Activated naive CD4-positive, alpha-beta T cell (primary cell): ENCODE measurements at places on chromosomes 1 and 21.

GRCh38 chr1:169150641-169151337 lies 44.3 kb downstream of the ATP1B1 start:
- DNase-seq, result no peak

DNA sequence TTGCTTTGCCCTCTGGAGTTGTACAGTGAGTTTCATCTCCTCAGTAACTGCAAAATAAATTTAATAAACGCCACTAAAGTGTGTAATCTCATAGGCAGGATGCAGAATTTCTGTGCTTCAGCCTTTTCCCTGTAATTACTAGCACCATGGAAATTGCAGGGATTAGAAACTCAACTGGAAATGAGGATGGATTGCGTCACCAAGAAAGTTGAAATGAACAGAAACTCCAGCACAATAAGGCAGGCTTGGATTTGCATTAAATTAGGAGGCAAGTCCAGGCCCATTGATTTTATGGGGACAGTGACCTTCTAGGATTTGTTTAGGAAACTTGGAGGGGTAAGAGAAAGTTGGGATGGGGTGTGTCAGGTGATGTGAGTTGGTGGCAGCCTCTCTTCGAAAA lies 197.5 kb downstream of the PTPRU start:
- DNase-seq, result no peak

DNA sequence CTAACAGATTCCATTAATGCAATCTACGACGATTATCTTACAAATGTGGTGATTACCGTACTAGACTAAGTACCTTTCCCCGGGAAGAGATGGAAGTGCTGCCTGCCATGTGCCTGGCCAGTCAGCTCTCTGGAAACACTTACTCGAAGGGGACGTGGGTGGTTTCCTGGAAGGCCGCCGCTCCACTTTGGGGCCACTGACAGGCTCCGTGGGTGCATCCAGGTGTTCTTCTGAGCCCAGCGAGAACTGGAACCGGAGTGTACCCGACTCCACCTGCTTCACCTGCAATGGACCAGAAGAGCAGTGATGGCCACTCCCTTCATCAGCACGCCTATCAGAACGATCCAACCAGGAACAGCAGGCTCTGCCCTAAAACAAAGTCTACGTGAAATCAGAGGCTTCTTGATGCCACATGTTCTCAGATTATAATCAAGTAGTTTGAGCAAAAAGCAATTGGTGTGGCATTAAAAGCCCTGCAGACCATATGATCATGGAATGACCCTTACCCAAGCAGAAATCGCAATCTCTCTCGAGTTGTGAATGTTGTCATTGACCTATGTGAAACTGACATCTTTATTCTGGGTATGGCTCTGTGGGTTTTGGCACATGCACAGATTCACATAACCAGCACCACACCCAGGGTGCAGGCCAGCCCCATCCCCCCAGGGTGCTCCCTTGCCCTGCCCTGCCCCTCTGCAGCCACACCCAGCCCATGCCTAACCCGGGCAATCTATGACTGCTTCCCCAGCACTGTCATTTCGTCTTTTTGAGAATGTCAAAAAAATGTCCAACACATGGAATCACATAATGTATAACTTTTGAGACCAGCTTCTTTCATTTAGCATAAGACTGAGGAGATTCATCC lies 64.5 kb downstream of the NPHP4 start:
- no peak for DNase-seq

DNA sequence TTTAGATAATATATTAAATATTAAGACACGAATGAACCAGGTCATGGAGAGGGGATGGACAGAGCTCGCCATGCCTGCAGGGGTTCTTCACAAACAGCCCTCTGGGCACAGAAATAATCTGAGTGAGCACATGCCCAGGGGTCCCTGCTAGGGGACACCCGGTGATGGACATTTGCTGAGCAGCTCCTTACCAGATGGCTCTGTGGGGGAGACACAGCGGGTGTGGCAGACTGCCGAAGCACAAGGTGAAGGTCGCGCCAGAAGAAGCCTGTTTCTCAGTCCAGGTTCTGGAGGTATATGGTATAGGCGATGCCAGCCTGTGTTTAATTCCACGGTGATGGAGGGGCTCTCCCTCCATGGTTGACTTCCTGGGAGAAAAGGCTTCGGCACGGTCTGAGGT lies 9.6 kb downstream of the TRABD2B start:
- no peak for DNase-seq

GRCh38 chr1:61083013-61083806 lies 849 bp downstream of the NFIA start:
- DNase-seq, result no peak

GRCh38 chr1:3858231-3858981 lies 1.1 kb downstream of the DFFB start:
- no peak for DNase-seq

DNA sequence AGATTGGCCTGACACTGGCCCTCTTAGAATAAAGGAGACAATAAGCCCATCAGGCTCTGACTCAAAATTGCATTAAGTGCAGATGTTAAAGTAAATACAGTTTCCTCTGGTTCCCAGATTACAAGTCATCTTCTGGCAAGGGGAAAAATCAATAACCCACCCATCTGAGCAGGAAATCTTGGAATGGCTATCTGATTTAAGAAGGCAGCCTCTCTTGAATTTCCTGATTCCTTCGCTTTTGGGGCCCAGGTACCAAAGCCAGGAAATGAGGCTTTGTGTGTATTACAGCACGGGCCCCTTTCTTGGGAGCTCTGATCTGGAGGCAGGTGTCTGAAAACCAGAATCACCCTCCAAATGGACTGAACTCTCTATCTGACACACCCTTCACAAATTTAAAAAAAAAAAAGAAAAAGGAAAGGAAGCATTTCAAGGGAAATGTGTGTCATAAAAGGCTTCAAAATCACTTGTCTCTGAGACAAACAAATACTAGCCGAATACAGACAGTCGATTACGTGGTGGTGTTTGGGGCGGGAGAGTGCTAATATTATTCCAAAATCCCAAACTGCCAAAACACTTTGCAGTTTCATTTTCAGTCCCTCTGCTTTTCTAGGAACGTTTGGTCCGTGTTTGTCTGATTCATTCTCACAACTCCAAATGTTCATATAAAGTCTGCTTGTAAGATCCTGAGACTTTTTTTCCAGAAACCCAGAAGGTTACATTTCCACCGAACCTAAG lies 240.9 kb upstream of the CAMK1G start:
- DNase-seq, result no peak

- DNase-seq, result no peak
Observed at GRCh38 chr1:100445565-100445964, 92.4 kb upstream of the GPR88 start.

DNA sequence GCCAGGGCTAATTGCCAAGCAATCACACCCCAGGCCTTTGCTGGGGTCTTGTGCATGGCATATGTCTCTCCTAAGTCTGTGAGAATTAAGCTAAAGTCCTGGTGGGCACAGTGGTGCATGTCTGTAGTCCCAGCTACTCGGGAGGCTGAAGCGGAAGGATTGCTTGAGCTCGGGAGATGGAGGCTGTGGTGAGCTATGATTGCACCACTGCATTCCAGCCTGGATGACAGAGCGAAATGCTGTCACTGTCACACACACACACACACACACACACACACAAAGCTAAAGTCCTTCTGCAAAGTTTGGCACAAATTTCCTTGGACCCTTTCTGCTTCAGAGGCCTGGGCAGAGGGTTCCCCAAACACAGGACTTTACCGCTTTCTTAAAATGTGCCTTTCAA lies 31.3 kb upstream of the DNAJC11 start:
- DNase-seq, result no peak

GRCh38 chr1:95754412-95754811 lies 520.4 kb downstream of the RWDD3 start:
- no peak for DNase-seq

GRCh38 chr1:66527686-66528085 lies 6.3 kb upstream of the SGIP1 start:
- no peak for DNase-seq

DNA sequence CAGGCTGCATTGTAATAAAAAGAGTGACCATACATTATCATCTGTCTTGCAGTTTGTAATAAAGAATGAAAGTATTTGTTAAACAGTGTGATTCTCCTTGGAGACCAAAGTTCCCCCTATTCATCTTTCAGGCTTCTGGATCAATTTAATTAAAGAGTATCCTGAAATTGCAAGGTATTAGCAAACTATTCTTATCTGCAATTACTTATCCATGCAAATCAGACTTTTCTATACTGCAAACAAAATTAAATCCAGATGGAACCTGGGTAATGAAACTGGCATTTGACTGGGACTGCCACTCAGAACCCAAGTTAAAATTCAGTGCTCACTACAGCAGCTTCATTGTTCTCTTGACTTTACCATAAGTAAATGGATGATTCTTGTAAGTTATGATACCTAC lies 37.1 kb downstream of the JAK1 start:
- DNase-seq, result no peak

DNA sequence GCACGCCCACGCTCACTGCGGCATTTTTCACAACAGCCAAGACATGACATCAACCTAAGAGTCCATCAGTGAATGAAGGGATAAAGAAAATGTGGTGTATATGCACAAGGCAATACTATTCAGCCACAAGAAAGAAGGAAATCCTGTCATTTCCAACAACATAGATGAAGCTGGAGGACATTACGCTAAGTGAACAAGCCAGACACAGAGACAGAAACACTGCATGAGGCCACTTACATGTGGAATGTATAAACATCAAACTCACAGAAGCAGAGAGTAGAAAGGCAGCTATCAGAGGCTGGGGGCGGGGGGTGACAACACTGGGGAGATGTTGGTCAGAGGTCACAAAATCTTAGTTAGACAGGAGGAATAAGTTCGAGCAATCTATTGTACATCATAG lies 20.9 kb downstream of the TMPRSS2 start:
- no peak for DNase-seq

DNA sequence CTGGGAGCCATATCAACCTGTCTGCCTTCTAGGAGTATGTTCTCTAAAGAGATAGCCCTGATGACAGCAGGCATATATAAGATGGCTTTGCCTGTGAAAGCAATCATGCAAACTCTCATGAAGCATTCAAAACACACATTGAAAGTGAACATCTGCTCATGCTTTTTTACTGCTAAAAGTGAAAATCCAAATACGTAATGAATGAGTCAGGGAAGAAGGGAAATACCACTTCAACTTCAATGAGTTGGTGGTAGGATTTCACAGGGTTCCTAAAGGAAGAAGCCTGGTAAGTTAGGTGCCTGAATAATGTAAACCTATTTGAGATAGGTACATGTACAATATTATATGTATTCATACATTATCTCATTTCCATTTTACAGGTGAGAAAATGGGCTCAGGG lies 50.5 kb upstream of the SLFNL1 start:
- no peak for DNase-seq

DNA sequence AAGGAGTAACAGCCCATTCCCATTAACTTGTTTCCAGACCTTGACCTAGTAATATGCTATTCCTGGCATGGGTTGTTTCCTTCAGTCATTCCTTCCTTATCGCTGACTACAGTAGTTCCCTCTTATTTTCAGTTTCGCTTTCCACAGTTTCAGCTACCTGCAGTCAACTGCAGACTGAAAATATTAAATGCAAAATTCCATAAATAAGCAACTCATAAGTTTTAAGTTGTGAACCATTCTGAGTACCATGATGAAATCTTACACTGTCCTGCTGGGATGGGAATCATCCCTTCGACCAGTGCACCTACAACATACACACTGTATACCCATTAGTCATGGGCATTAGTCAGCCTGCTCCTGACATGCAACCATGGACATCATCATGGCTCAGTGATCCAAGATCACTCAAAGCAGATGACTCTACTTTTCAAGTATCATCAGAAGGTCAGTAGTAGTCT lies 66.7 kb downstream of the CCDC30 start:
- no peak for DNase-seq

GRCh38 chr1:227285745-227286144 lies 32.5 kb downstream of the CDC42BPA start:
- DNase-seq, result no peak

DNA sequence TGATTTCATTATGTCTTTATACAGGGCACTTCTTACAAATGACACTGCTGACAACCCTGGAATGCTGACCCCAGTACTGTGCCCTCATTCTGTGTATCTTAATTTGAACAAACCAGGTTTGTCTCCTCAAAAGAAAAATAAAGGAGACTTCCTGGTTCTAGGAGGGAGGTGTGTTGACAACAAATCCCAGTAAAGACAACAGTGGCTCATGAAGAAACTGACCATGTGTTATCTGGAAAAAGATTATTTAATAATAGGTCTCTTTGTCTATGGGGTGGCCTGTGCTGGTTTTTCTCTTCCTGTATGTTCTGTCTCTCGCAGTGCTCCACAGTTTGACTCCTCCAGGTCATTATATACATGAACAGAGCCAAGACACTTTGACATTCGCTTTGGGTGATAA lies 454.6 kb downstream of the LMO4 start:
- no peak for DNase-seq
